ENCODE measurements at places on chromosomes 3 and 15.

DNA sequence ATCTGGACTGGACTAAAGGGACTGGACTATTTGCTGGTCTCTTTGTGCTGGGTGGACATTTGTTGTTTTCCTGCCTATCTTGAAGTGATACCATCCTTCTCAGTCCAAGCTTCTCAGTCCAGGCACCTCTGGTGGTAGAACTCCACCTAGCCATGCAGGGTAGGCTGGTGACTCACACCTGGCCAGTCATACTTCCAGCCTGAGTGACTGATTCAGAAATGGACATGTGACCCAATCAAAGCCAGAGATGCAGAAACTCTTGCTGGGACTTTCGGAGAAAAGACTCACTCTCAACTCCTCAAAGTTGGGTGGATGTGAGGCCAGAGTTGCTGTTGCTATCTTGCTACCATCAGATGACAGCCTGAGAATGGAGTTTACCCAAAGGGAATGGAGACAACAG, 5.6 kb upstream of the ASB14 start:
- no peak for DNase-seq

GRCh38 chr3:178732824-178733223, 196.6 kb downstream of the KCNMB2 start:
- DNase-seq, result no peak

DNA sequence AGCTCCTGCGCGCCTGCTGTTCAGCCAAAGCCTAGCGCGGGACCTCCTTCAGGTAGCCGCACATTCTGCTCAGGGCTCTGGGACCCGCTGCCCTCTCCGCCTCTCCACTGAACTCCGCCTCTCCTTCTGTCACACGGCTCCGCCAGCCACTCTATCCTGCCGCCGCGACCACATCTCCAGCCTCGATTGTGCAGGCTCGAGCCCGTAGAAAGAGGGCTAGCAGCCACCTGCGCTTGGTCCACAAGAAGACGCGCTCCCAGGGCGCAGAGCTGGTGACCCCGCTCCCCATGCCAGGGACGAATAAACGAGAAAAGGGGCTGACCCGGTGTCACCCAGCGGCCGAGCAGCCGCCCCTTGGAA, 1.1 kb upstream of the VIPR1 start:
- no peak for DNase-seq

GRCh38 chr3:179865861-179866505, 170.8 kb downstream of the PEX5L start:
- no peak for DNase-seq

GRCh38 chr15:70687482-70687881, 75.9 kb downstream of the UACA start:
- DNase-seq, result no peak

GRCh38 chr15:63238796-63239195, 38.6 kb upstream of the APH1B start:
- no peak for DNase-seq

DNA sequence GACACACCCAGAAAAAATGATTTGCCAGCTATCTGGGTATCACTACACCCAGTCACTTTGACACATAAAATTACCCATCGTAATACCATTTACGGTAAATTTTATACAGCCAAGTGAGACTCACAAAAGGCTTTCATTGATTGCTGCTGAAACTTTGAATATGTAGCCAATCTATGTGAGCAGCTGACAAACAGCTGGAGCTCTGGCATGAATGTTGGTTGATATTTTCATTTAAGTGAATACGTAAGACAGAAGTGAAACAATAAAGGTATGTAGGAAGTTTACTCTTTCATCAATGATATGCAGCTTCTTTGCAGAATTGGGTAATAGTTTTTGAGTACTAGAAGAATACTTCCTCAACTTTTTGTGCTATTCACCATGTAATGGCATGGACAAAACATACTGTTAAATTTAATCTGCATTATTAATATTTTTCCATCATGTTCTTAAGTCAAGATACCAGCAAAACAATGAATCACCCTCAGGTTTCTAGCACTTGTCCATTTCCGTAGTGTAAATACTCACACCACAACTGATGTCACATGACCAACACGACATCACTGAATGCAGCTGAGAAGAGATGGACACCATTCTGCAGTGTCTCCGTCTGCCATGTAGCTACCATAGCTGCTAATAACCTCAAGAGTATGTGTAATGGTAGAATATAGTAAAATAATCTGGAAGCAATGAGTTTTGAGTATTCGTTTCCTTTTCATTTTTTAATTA, 205.9 kb upstream of the HES1 start:
- DNase-seq, result no peak

- no peak for DNase-seq
Measured at GRCh38 chr3:14154276-14154675, 24.1 kb downstream of the XPC start.

GRCh38 chr15:65651831-65652749, 30.4 kb downstream of the SLC24A1 start:
- DNase-seq, result no peak

GRCh38 chr3:117238806-117239205, 529.2 kb downstream of the TUSC7 start:
- no peak for DNase-seq

DNA sequence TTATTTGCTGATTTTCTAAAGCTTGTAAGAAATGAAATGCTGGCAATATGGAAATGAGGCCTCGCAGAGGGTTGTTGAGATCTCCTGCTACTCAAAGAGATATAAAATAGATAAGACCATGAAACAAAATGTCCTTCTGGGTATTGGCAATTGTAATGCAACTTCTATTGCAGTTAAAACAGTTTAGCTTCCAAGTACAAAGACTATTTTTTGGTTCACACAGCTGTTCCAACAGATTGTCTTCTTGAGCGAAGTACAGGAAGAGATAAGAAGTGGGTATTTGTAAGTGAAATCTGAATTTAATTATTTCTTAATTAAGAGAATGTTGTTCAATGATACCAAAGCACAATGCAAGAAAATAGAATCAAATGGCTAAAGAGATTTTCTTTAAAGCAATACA, 801.5 kb upstream of the GBE1 start:
- DNase-seq, result no peak

DNA sequence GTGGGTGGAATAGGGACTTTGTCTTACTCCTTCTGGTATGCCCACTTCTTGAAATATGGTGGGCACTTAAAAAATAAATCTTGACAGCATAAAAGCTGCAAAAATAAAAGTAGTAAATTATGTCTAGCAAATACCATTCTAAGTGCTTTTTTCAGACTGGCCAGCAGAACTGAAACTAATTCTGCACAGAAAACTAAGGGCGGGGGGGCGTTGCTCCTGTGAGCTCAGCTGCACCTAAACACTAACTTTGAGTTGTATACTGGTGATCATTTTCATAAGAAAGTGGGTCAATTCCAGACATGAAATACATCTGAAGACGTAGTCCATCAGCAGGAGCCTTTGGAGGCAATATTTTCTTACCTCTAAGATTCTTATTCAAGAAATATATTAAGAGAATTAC, 114.8 kb downstream of the WDR76 start:
- DNase-seq, result no peak

DNA sequence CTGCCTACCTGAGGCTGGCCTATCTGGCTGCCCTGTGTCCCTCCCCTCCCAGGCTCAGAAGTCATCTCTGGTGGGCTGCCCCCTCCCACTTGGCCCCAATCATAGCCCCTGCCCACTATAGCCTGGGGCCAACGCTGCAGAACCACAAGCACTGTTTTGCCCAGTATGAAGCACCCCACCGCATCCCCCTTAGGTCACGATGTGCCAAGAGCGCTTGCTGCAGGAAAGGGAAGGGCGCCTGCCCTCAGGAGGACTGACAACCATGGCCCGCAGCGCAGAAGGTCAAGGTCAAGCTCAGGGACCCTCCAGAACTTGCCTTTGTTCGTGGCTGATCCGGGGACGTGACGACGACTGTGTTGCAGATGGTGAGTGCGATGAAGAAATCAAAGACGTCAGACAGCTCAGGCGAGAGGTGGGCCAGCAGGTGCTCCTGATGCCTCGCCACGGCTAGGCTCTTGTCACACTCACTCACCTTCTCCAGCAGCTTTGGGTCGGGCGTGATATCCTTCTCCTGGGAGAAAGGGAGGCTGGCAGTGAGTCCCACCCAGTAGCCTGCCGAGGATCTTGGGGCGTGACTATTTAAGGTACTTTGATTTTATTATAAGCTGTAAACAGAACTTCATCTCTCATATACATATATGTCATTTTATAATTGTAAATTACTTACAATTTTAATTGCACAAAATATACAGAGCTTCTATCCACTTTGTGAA, 146.6 kb downstream of the ATP10A start:
- DNase-seq, result no peak

- DNase-seq, result no peak
Measured at GRCh38 chr15:78101423-78102105, 9.2 kb downstream of the SH2D7 start.

- no peak for DNase-seq
Measured at GRCh38 chr3:57637391-57637790, 40.2 kb upstream of the ARF4 start.

DNA sequence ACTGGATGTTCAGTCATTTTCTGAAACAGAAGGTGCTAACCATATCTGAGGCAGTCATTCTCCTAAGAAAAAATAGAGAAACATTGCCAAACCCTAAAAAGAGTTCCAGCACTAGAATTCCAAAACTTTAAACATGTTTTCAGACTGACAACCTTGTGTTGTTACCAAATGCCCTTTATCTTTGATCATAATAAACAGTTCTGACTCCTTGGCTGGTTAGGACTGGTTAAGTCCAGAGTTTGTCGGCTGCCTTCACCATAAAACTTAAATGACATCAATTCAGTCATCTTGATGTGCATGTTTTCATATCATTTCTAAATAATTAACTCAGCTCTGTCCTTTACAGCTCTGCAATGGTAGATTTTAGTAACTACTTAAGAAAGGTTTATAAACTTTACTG, 68.0 kb downstream of the COL8A1 start:
- DNase-seq, result no peak

GRCh38 chr3:171442184-171442583, 18.0 kb downstream of the TNIK start:
- DNase-seq, result no peak

- no peak for DNase-seq
Measured at GRCh38 chr3:64932016-64932518, 244.3 kb upstream of the ADAMTS9 start.

DNA sequence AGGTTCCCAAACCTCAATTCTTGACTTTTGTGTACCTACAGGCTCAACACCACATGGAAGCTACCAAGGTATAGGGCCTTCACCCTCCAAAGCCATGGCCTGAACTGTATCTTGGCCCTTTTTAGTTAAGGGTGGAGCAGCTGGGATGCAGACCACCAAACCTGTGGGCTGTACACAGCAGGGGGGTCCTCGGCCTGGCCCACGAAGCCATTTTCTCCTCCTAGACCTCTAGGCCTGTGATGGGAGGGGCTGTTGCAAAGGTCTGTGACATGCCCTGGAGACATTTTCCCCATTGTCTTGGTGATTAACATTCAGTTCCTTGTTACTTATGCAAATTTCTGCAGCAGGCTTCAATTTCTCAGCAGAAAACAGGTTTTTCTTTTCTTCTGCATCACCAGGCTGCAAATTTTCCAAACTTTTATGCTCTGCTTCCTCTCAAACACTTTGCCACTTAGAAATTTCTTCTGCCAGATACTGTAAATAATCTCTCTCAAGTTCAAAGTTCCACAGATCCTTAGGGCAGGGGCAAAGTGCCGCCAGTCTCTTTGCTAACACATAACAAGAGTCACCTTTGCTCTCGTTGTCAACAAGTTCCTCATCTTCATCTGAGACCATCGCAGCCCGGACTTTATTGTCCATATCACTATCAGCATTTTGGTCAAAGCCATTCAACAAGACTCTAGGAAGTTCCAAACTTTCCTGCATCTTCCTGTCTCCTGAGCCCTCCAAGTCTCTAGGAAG, 90.9 kb upstream of the PLXND1 start:
- no peak for DNase-seq

- no peak for DNase-seq
Measured at GRCh38 chr3:132225664-132226063, 91.5 kb upstream of the ACP3 start.

GRCh38 chr3:99884484-99884883, 66.8 kb downstream of the CMSS1 start:
- no peak for DNase-seq

- DNase-seq, result no peak
Measured at GRCh38 chr3:16724487-16724886, 119.3 kb upstream of the DAZL start.

DNA sequence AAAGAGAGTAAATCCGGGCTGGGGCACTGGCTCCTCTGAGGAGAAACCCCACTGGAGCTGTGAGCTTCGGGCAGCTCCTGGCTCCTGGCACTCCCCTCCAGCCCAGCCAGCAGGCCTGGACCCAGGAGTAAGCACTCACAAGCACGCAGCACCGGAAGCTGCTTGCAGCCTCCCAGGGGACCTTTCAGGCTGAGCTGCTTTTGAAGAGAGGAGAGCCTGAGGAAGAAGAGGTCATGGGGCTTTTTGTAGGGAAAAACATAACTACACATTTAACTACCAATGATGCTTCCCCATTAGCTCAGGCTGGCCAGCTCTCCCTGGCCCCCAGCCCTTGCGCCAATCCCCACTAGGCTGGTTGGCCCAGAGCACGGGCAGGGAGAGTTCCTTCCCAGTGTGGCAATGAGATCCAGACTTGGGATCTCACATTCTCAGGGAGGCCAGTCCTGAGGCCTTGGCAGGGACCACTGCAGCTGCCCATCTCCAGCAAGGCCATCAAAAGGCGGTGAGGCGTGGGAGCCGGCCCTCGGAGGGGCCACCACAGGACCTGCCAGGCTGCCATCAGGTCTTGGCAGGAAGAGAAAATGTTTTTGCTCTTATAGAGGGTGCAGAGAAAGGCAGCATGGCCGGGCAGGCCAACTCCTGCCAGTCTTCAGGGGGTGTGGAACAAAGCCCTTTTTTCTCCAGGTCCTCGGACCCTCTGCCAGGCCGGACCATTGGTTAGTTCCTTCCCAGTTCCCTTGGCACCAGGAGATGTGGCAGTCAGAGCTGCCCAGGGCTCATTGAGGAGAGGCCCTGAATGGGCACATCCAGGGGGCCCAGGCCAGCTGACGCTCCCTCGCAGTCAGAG, 41.5 kb upstream of the MFGE8 start:
- no peak for DNase-seq

GRCh38 chr3:196995646-196996355, 27.2 kb upstream of the PIGZ start:
- DNase-seq, result no peak

DNA sequence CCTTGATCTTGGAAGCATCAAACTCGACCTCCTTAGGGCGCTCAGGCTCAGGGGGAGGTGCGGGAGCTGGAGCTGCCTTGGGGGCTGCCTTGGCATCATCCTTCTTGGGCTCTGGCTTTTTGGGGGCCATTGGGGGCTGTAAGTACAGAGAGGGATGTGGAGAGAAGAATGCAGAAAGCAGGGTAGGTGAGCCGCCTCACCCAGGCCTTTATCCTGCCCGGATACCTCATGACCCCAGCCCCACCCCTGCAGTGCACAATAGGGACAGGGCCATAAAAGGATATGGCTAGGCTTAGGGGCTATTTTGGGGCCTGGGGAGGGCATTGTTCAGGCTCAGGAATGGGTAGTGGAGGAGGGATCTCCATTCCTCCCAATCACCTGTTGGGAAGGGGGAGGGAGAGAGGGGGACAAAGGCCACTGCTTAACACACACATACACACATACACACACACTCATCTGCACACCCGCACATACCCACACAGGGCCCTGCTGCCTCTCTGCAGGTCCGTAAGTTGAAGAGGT, at the start of gene MYL3:
Gene MYL3 (minus strand): TSS at position 184 of the 522 bp plus-strand sequence. CDS start 54 bp downstream, at position 130.
- no peak for DNase-seq
